ENCODE measurements at places on chromosomes 5 and 9.

- DNase-seq, result no peak
These were observed 195.7 kb downstream of the PALM2AKAP2 start for GRCh38 chr9:109975574-109976295.

GRCh38 chr9:33817327-33818166 lies 587 bp downstream of the UBE2R2 start:
- DNase-seq, result peak; percentile 76

DNA sequence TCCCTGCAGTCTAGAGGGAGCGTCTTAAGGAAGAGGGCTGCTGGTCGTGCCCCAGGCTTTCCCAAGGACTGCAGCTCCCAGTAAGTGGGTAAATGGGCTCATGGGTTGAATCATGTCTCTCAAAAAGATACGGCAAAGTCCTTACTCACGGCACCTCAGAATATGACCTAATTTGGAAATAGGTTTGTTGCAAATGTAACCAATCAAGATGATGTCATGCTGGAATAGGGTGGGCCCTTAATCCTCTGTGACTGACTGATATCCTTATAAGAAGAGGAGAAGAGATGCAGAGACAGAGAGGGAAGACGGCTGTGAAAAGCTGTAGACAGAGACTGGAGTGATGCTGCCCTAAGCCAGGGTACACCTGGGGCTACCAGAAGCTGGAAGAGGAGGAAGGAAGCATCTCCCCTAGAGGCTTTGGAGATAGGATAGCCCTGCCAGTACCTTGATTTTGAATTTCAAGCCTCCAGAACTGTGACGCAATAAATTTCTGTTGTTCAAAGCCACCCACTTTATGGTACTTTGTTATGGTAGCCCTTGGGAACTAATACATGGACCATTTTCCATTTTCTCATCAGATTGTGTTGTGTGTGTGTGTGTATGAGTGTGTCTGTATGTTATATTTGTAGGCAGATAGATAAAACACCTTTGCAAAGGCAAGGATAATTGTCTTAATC lies 15.0 kb downstream of the GALNT10 start:
- DNase-seq, result no peak

DNA sequence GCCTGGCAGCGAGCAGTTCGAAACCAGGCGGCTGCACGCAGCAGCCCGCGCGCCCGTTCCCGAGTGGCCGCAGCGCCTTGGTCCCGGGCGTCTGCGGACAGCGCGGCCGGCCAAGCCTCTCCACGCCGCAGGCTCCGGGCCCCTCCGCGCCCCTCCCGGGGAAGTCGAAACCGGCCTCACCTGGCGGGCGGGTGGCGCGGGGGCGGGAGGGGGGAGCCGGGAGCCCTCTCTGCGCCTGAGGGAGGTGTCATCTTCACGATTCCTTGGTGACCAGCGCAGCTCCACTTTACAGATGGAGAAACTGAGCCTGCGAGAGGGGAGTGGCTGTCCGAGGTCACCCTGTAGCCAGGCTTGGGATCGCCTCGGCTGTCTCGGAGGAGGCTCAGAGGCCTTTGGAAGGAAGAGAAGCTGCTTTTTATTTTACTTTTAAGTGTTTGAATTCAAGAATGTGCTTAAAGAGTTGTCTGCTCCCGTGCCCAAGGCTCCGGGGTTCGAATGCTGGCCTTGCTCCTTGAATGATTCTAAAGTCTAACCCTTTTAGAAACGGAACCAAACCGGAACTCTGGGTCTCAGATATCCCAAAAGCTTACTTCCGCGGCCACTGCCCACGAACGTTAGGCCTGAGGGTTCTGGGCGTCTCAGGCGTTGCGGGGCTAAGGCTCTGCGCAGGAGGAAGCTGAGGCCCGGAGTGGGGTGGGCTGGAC lies 662 bp downstream of the SUSD3 start:
- DNase-seq, result no peak

DNA sequence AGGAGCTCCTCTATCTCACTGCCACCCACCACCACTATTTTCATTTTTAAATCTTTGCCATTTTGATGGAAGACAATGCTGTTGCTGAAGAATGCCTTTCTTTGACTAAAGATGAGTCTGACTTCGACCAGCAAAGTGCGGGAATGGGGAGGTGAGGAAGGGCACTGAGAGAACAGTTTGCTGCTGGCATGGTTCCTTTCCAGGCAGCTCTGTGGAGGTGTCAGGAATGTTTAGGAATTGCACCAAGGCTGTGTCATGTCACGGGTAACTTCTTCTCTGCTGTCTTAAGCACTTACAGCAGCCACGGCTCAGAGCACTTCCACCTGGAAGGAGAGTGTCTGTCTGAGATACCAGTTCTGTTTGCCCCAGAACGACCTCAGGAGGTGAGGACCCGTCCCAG lies 41.4 kb upstream of the SHB start:
- no peak for DNase-seq
